ENCODE measurements at places on chromosomes 3 and 15.
A peak's percentile ranks its signal among the peaks of the same experiment; 100 is the strongest.

GRCh38 chr3:127497166-127497565 lies 93.4 kb downstream of the TPRA1 start:
- no peak for DNase-seq

DNA sequence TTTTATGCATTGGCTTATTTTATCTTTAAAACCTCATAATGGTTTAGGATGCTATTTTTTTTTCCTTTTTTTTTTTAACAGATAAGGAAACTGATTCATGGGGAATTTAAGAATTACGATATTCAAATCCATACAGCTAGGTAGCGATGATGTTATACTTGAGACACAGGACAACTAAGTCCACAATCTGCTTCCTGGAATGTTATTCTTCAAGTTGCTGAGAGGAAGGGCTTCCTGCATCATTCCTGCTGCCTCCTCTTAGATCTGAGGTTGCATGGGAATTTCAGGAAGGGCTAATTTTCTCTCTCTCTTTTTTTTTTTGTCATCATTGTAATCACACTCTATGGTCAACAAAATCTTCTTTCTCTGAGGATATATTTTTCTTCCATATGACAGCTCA lies 595.5 kb downstream of the GRM7 start:
- DNase-seq = no peak

- no peak for DNase-seq
These were observed 98.2 kb downstream of the NR2F2 start for GRCh38 chr15:96428742-96429141.

- peak; percentile 20 for DNase-seq
These were observed 891.5 kb downstream of the ROBO2 start for GRCh38 chr3:77931255-77932009.

GRCh38 chr3:13839253-13839652 lies 40.6 kb downstream of the WNT7A start:
- no peak for DNase-seq

DNA sequence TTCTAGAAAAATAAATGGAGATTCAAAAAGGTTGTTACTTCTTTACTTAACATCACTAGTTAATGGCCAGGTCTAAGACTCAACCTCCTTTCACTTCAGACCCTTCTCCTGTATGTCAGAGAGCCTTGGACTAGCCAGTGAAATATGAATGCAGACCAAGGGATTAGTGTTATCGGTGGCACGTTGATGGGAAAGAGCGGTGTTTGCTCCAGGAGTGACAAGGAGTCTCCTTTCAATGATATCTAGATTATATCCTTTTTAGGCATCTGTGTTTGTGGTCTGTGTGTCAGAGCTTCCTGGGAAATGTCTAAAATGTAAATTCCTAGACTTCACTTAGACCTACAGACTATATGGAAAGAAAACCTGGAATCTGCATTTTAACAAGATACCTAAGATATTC lies 658.0 kb upstream of the KCNMB2 start:
- DNase-seq = no peak

- no peak for DNase-seq
These were observed at the start of gene ARPIN for GRCh38 chr15:89912674-89913396. ARPIN (minus strand) TSS chr15:89912952; CDS start chr15:89912835, 117 bp downstream.

DNA sequence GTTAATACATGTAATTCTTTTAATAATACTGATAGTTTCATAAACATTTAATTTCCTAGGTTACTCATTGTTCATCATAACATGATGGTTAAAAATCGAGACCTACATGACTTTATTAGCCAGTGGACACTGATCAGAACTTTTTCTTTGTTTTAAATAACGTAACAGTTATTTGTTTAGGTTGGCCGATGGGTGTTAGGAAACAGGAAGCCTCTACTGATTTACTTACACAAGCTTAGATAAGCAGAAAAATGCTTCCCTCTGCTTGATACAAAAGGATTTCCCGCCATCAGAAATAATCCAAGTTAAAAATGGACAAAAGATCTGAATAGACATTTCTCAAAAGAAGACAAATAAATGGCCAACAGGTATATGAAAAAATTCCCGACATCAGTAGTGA lies 16.6 kb upstream of the APH1B start:
- no peak for DNase-seq

- no peak for DNase-seq
These were observed 36.6 kb downstream of the SPSB4 start for GRCh38 chr3:141087778-141088130.

DNA sequence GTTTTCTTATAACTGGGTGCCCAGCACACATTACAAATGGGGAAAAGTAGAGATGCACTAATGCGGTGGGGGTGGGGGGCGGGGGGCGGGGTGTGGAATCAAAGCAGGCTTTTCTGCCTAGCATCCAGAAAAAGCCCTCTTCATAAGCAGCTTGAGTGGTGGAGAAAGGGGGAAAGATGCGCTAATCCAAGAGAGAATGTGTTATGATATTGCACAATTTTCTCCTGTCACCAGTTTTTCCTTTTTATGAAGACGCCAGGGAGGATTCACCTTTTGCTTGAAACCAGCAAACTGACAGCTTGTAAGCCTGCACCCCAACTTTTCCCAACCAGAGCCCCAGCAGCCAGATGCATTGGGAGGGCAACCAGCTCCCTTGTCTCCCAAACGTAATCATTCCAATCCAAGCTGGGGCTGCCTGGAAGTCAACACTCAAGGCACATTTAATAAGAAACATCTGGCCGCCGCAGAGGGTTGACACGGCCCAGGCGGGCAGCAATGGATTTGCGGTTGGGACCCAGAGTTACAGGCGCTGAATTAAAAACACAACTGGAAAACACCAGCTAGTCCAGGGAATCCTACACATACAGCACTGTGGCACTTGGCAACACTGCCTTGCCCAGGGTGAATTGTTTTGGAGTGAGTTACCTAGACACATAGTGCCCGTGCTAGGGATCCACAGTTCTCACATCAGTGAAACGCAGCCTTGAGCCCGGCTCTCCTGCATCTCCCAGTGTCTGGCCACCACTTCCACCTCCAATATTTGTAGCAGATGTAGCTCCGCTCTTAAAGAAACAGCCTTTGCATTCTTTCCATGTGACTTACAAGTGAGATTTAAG lies 218.5 kb upstream of the PRICKLE2 start:
- no peak for DNase-seq

- no peak for DNase-seq
These were observed 107.6 kb downstream of the PIK3CB start for GRCh38 chr3:138726946-138727730.

DNA sequence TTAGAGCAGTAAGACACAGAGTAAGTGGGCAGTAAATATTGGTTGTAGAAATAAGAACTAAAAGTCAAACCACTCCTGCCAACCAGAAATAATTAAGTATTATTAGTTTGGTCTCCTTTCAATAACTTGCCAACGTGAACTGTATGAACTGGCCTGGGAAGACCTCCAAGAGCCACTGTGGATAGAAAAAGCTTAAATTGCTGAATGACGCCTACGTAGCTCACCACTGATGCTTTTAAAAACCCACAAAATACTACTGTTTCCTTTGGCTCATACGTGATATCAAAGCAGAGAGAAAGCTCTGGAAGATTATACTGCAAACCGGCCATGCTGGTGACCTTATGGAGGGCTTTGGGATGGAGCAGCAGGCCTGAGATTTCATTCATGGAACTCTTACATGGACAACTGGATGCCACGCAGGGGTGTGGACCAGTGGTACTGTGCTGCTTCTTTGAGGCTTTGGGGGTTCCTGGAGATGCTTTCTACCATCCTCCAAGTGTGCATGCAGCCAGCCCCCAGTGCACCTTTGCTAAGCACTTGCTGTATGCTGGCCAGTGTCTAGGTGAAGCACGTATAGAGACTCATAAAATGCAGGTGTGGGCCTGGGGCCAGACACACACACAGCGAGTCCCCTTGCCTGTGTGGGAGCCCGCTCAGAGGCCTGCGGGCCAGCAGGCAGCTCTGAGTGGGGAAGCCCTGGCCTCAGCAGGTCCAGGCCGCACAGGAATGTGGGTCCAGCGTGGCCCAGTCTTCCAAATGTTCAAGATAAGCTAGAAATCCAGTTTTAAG lies 66.8 kb downstream of the ABTB1 start:
- no peak for DNase-seq

GRCh38 chr15:63231706-63232105 lies 42.3 kb downstream of the RAB8B start:
- DNase-seq = no peak

DNA sequence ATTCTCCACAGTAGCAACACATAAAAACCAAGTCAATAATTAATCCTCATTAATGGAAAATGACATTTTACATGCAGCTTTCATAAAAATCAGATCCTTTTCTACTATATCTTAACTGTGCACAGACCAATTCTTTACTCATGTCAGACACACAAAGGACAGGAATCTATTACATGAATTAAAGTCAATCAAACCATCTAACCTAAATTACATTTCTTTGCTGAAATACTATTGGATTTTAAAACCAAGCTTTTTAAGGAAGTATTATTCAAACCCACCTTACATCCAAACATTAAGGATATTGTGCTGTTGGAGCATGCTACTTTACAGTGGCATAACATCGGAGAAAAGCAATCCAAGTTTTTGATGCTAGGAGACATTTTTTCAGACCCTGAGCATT lies 72.8 kb downstream of the DLG1 start:
- no peak for DNase-seq
